GM03348 (cell line): ENCODE measurements at places on chromosomes 7 and 10.
A peak's percentile ranks its signal among the peaks of the same experiment; 100 is the strongest.

GRCh38 chr7:519484-520390 lies at the start of gene PDGFA:
Gene PDGFA, minus strand, starts transcription at chr7:519846. Its CDS starts 845 bp downstream, at chr7:519001.
- DNase-seq: peak; percentile 85

DNA sequence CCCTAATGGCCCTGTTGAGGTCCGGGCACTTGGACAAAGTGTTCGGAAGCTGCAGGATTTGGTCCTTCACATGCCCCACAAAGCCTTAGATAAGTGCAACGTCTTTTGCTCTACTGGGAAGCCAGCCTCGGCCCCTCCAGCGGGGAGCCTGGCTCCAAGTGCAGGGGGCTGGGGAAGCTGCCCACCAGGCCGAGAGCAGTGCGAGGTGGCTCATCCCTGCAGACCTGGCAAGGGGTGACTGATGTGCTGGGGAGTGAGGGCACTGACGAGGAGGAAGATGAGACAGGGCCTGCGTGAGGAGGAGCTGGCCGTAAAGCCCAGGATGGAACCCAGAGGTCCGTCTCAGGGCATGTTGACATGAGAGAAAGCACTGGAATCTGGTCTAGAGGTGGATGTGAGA lies 135.8 kb upstream of the NPS start:
- DNase-seq: no peak

GRCh38 chr10:60163786-60164185 lies 225.9 kb downstream of the ANK3 start:
- DNase-seq: no peak

GRCh38 chr7:47252675-47253074 lies 329.2 kb downstream of the TNS3 start:
- DNase-seq: no peak

DNA sequence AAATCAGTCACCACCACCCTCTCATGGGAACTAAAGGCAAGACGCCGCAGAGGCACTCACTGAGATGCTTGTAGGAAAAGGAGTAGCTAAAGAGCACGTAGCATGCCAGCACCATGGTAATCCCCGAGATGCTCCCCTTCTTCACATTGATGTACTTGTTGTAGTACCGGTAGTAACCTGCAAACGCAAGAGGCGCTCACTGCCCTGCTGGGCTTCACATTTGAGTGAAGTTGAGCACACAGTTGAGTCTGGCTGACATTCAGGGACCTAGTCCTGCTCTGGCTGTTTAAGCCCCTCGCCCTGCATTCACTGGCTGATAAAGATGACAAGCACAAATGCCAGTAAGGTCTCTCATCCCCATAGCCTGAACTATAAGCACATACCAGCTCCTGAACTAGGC lies 6.9 kb downstream of the ATP5MF start:
- DNase-seq: no peak

- DNase-seq: no peak
These were observed 22.3 kb downstream of the GTF2IRD1 start for GRCh38 chr7:74475987-74476350.

GRCh38 chr10:42960491-42960990 lies 116.3 kb upstream of the RET start:
- peak; percentile 33 for DNase-seq

DNA sequence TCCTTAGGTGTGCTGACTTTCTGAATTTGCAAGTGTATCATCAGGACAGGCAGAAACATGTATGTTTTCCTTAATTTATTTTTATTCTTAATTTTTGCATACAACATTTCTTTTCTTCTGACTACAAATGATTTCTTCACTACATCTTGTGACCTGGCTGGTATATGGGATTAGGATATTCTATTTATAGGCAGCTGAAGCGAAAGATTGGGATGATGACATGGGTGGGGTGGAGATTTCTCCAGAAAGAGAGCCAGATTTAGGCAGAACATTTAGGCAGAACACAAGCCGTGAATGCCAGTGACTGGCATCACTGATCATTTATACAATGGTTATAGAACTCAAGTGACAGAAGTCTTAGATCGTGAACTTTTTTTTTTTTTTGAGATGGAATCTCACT lies 256.7 kb downstream of the KLF6 start:
- peak; percentile 27 for DNase-seq

- DNase-seq: no peak
These were observed 87.1 kb downstream of the CRTAC1 start for GRCh38 chr10:97943294-97943693.

DNA sequence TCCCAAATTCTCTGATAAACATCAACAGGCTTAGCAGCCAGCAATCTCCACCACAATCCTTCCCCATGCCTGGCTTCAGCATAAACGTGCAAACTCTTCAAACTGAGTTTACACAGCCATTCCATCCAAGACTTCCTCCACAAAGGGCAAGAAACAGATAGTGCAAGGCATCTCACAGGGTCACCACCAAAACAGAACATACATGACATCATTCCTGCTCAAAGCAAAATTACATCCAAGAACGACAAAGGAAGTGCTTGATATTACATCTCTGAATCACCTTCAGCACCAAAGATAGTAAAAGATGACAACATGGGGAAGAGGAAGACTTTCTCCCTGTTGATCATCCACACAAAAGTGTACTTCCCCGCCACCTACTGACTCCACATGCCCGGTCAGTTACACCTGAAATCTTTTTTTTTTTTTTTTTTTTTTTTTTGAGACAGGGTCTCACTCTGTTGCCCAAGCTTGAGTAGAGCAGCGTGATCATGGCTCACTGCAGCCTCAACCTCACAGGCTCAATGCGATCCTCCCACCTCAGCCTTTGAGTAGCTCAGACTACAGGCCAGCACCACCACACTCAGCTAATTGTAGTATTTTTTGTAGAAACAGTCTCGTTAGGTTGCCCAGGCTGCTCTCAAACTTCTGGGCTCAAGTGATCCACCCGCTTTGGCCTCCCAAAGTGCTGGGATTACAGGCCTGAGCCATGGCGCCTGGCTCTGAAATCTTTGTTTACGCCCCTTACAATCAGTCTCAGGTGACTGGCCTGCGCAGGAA lies 127.5 kb downstream of the PARD3 start:
- DNase-seq: no peak

DNA sequence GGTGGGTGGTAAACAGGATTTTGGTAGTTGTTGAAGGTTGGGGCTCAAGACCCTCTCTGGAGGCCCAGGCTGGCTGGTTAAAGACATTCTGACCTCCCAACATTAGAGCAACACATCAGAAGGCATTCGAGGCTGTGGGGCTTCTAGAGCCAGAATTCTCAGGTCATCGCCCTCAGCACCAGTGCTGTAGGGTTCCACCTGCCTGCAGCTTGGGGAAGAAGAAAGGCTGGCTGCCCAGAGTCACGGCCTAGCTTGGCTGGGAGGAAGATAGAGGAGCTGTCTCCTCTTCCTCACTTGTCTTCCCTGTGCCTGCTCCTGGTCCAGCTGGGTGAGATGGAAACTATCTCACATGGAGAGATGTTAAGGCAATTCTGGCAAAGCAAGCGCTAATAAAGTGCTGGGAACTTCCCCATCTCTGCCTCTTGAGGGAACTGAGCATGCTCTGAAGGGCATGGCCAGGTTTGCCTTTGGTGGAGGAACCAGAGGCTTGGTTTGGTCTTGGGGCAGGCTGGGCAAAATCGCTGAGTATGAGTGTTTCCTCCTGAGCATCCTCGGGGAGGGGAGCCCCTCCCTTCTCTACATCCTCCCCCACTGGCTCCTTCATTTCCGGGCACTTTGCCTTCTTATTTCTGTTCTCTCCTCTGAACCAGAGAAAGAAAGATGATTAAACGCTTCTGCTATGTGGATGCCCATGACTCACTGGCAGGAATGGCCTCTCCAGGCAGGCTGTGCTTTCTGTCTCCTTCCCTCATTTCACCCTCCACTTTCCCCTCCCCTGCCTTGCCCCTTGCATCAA lies 509.0 kb upstream of the PODXL start:
- DNase-seq: peak; percentile 96

- DNase-seq: no peak
These were observed 14.1 kb downstream of the GLI3 start for GRCh38 chr7:42222891-42223290.

DNA sequence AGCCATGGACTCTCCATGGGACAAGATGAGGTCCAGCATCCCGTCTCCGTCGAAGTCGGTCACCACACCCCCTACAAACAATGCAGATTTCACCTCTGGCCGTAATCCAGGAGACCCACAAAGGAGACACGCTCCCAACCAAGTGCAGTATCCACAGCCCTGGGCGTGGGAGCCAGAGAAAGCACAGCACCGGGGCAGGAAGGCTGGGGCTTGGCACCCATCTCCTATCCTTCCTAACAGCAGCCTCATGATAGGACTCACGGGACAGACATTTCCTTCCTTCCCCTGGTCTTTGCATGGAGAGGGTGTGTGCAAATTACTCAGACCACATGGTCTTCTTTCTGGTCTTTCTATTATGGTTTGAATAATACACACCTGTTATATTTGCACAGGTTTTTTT lies 46.3 kb downstream of the GOLGA7B start:
- DNase-seq: no peak

GRCh38 chr10:77350711-77351119 lies 286.9 kb downstream of the KCNMA1 start:
- DNase-seq: peak; percentile 96

DNA sequence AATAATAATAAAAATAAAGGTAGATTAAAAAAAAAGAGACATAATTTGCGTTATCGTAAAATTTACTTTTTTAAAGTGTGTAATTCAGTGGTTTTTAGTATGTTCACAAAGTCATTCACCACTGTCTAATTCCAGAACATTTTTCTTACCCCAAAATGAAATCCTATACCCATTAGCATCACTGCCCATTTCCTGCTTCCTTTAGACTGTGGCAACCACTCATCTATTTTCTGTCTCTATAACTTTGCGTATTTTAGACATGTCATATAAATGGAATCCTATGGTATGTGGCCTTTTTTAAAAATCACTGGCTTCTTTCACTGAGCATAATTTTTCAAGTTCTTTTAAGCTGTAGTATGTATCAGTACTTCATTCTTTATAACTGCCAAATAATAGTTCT lies 53.6 kb downstream of the KAT6B start:
- DNase-seq: no peak

- peak; percentile 88 for DNase-seq
These were observed 141.7 kb downstream of the DLG5 start for GRCh38 chr10:77784856-77785255.

GRCh38 chr7:24690251-24690650 lies 67.0 kb downstream of the GSDME start:
- DNase-seq: no peak

DNA sequence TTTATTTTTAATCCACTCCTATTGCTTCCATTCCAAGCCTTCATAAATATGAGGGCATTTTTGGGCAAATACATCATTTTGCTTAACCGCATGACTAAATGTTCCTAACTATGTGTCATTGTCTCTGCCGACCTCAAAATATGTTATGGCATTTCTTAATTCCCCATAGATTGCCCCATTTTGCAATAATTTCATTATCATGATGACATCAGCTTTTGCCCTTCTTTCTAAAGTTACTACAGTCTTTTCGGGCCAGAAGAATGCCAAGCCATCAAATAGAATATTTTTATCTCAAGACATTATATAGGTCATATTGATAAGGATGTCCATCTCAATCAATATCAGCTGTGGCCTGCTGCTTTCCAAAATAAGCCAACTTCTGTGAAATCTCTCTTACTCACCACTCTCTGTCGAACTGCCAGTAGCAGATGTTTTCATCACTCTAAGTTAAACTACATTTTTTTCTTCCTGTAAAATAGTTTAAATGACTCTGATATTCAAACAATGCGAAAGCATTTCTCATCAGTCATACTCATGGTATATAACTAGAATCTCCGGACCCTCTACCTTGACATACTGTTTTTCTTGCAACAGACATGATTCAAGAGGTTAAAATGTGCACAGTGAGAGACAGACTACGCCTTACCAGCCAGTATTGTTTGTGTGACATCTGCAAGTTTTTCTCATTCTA lies 1254.6 kb upstream of the CELF2 start:
- DNase-seq: peak; percentile 60

GRCh38 chr10:129784291-129784690 lies 179.8 kb downstream of the EBF3 start:
- DNase-seq: no peak

DNA sequence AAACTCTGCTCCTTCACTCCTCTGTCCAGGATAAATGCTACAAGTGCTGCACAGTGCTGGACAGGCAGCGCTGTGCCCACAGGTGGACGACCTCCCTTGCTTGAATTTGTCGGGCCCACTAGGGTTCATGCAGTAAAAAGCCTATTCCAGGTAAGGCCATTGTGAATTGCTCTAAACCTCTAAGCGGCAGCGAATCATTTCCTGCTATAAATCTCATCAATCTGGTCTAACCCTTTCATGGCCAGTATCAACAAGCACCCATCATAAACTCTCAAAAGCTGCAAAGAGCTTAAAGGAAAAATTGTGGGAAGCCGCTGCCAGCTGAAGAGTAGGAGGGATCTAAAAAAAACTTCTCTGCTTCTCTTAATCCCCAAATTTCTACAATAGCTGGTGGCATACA lies 134.2 kb downstream of the SLC25A13 start:
- DNase-seq: no peak

- DNase-seq: no peak
These were observed 34.0 kb downstream of the PSAP start for GRCh38 chr10:71816936-71817618.

DNA sequence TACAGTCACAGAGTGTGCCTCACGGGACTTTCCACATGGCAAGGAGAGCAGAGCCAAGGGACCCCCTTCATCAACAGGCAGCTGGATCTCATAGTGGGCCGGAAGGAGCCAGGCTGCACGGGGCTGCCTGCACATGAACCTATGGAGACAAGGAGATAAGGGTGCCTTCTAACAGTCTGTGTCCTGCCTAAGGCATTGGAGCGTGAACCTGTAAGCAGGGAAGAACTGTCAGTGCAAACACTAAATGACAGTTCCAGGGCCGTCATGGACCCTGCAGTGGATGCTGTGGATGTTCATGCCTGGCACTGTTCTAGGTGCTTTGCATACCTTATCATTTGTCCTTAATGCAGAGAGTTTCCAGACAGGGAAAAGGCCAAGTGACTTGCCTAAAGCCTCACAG lies 85.9 kb downstream of the WIPF3 start:
- DNase-seq: no peak

GRCh38 chr7:147578196-147578595 lies 1012.4 kb upstream of the C7orf33 start:
- DNase-seq: no peak

DNA sequence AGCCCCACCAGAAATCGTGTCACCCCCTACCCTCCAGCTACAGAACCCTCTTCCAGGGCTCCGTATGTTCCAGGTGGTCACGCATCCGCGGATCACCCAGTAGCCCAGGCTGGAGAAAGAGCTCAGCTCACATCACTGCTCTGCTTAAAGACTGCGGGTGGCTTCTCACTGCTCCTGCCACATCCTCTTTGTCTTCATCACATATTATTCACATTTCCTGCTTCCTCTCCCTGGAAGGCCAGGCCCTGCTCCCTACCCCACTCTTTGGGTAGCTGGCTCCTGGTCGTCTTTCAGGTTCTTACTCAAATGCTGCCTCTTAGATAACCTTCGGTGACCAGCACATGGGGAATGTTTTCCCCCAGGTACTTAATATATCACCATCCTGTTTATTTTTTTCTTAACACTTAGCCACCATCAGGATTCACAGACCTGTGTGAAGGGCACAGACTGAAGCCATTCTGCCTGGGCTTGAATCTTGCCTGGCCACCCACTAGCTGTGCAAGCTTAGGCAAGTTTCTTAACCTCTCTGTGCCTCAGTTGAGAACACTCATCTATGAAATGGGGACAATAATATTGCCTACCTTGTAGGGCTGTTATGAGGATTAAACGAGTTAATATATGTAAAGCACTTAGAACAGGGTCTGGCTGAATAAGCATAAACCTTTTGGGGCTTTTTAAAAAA lies 307.8 kb downstream of the PRPF18 start:
- DNase-seq: peak; percentile 24

GRCh38 chr7:55018361-55019190 lies at the start of gene EGFR:
Gene EGFR, plus strand, starts transcription at chr7:55019017. Its CDS starts 261 bp downstream, at chr7:55019278.
- peak; percentile 95 for DNase-seq

- no peak for DNase-seq
These were observed 45.6 kb upstream of the PURB start for GRCh38 chr7:44930921-44931320.
